NB4 (cell line): ENCODE measurements at places on chromosomes 12 and 14.

- no peak for DNase-seq
Observed at GRCh38 chr12:87806310-87806709, 222.9 kb downstream of the C12orf50 start.

DNA sequence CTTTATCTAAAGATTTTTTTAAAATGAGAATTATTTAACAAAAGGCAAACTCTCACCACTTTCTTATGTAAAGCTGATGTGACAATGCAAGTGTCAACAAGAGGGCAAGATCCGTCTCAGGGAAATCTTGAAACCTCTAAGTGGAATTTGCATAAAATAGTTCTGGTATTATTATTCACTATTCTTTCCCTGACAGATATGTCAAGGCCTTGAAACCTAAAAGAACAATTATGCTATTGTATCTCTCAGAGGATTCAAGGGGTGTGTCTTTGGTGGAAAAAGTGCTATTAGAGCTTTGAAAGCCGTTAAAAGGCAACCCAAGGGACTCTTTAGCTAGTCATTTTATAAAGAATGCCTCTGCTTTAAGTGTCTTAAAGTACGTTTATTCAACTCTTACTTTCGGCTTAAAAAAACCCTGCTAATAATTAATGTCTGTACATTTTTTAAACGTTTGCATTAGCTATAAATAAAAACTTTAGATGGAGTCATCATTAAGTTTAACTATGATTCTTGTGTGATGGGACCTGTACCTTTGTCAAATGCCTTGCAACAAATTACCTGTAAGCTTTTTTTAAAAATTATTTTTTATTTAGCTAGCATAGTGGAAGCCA is 585.5 kb downstream of the VRK1 start:
- DNase-seq = no peak

DNA sequence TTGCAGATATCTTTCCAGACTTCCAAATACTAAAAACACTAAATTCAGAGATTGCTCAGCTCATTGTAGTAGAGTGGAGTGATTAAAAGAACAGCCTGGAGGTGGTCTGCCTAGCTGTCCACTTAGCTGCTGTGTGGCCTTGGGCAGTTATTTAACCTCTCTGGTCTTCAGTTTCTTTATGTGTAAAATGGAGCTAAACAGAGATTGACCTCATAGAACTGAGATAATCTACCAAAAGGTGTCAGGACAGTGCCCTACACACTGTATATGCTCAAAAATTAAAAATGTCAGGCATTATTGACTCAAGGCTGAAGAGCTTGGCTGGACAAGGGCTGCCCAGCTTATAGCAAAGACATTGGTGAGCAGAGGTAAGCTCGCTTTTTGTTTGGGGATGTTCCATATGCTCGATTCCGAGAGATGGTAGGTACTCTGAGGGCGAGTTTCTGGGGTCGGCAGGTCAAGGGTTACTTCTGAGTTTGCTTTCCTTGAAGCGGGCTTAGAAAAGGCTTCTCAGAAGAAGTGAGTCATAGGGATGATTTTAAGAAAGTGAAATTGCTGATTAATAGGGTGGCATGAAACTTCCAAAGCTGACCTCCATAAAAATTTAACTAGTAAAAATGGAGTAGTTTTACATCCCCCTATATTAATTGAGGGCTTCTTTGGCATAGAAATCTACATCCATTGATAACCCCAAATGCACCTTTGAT is 107.5 kb downstream of the GPATCH2L start:
- DNase-seq = no peak

GRCh38 chr14:52700701-52701172 is 5.4 kb upstream of the ERO1A start:
- DNase-seq = no peak

DNA sequence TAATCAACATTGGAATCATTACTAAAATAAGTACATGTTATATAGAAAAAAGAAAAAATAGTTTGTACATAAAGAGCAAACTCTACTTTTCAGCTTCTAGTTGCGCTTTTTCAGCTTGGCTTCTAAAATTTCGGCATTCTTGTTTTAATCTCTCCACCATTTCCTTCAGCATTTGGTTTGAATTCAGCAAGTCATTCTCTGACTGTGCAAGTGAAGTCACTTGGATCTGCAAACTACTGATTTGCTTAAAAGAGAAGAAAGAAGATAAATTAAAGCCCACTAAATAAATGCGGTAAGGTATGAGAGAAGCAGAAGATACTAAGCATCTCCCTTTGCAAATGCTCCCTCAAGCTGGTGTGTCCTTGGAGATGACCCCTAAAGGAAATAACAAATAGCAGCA is 126.3 kb downstream of the CEP83 start:
- no peak for DNase-seq

DNA sequence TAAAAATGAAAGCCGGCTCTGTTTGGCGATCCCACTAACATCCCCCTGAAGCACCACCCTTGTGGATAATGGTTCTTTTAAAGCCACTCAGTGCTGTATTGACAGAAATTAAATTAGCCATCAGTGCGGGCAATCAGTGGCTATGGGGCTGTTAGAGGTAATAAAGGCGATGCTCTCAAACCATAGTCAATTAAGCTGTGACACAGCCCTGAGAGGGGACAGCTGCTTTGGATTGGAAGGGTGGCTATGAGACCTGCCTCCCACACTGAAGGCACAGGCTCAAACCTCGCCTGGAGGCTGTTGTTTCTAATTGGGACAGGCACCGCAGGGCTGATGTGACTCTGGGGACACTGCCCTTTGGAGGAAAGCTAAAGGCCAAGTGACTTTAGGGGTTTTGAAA is 562.2 kb downstream of the VRK1 start:
- no peak for DNase-seq

DNA sequence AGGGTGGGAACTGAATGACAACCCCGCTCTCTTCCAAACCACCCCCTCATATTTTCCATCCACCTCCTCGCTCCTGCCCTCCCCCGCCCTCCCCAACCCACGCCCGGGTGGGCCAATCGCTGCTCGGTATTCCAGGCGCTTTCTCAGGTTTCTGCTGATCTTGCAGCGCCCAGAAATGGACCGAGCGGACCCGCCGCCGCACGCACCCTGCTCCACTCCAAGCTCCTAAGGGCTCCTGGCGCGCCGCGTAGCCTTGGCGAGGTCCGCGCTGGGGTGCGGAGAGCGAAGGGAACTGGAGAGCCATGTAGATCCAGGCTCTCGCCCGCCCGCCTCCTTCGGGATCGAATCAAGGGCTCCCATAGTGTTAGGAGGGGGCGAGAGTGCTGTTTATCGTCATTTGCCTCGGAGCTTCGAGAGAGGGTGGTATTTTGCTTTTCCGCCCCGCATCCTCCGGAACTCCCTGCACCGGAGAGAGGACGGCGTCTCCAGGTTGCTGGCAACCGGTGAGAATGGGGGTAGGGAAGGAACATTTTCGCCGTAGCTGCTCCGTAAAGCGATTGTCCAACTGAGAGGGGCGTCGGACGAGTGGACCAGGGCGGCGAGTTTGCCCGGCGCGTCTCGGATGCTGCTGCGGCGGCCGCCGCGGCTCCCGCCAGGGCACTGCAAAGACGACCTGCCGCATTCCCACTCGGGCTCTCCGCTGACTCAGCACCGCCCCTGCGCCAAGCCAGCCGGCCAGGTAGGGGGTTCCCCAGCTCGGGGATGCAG is at the start of gene KCNA1:
Gene KCNA1, plus strand, starts transcription at position 172 of the 768 bp plus-strand sequence. CDS start 1,474 bp downstream, outside the sequence.
- no peak for DNase-seq

- DNase-seq = peak; percentile 56
Observed at GRCh38 chr12:15522574-15523187, 200.4 kb downstream of the PTPRO start.

- DNase-seq = no peak
Observed at GRCh38 chr12:5567016-5567725, 135.3 kb downstream of the NTF3 start.

DNA sequence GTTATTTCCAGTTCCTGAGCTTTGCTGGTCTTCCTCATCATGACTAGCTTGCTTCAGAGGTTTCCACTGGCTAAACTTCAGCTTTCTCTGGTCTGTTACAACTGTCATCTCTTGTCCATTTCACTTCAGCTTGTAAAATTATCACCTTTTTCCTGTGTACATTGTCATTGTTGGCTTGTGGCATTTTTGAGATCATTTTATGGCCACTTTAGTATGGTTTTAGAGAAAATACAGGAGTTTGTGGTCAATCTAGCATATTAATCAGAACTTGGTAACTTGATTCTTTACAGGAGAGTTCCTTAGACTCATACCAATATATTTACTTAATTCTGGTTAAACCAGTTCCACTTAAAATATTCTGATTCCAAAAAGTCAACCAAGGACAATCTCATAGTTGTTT is 235.9 kb upstream of the KITLG start:
- DNase-seq = no peak

GRCh38 chr12:67161322-67161918 is 107.7 kb upstream of the CAND1 start:
- peak; percentile 51 for DNase-seq

- no peak for DNase-seq
Observed at GRCh38 chr12:17640615-17641014, 449.4 kb downstream of the RERGL start.

DNA sequence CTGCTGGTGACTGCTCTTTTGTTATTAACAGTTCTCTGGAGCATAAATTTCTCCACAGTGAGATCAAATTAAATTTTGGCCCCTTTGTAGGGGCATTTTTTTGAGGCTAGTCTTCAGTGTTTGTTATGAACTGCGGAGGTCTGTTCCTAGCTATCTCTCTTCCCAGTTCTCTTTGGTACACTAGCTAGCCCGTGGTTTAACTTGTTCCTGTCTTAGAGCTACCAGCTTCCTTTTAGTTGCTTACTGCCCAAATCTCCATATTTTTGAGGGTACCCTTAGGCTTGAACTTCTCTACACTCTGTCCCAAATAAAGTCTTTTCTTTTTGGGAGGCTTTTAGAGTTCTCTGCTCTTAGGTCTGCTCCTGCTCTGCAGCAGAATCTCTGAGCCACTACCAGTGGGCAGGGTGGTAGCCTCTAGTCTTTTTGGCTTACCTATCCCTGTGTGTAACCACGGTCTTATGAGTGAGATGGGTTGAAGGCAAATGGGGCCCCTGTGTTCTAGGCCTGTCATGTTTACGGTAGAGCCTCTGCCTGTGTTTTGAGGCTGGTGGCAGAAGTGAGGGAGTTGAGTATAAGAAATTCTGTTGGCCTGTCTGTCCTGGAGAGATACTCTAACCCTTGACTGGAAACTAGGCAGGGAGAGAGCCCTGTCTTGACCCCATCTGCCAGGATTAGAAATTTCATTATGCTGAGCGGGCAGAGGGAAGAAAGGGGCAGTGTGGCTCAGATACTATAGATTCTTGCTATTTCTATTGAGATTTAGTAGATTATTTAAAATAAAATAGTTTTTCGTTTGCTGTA is 21.0 kb downstream of the CNOT2 start:
- DNase-seq = peak; percentile 26

DNA sequence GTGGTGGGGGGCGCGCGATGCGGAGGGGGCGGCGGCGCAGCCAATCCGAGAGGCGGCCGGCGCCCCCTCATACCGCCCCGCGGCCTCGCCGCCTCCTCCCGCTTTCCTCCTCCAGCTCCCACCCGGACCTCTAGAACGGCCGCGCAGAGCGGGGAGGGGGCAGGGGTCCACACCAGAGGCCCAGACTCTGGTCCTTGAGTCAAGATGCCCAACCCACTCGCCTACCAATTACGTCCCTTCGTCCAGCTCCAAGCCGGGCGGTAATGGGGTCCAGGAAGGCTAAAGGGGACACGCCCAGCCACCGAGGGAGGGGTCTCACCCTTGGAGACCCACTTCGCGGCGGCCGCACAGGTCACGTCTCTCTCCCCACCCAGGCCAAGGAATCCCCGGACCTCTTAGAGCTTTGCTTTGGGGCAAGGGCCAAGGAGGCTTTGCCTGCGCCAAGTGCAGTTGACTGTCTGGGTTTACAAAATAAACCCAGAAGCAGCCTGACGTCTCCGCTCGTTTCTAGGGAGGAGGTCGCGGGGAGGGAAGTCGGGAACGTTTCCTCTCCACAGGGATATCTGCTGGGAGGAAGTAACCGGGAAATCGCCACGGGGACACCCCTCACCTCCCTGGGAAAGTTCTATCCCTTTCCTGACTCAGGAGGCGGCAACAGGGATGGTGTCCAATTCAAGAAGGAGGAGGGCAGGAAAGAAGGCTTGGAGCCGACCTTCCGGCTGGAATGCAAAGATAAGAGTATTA is 394 bp upstream of the AMIGO2 start:
- DNase-seq = peak; percentile 32

- DNase-seq = no peak
Observed at GRCh38 chr12:58980768-58981167, 60.5 kb upstream of the LRIG3 start.

- DNase-seq = no peak
Observed at GRCh38 chr14:68548194-68549076, 244.4 kb downstream of the ZFP36L1 start.

GRCh38 chr14:95562892-95563685 is 28.2 kb downstream of the GLRX5 start:
- no peak for DNase-seq

DNA sequence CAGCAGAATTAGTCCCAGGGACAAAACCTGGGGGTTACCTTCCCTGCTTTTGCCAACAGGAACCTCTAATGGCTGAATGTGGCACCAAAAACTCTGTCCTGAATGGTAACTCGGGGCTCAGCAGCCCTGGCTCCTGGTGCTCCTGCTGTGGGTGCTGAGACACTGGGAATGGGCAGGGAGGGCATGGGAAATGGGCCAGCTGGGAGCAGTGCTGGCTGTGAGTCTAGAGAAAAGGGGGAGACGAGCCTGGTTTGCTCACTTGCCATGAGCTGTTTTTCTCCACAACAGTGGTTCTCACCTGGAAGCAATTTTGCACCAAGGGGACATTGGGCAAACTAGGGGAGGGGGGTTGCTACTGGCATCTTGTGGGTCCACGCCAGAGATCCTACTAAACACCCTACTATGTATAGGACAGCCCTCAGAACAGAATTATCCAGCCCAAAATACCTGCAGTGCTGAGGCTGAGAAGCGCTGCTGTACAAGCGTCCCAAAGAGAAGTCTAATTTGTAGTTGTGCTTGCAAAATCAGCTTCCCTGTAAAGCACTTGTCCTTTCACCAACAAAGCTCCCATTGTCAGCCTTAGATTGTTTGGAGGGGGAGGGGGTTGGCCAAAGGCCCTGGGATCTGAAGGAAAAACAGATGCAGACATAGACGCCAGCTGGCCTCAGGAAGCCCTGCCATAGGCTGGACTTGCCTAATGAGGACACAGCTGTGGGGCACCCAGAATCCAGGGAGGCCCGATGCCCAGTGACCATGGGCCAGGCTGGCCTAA is 3.6 kb downstream of the LRRC74A start:
- no peak for DNase-seq
